ENCODE measurements at places on chromosomes 7 and 10.

GRCh38 chr7:112453505-112454171, 3.4 kb downstream of the IFRD1 start:
- DNase-seq, result peak; percentile 13
- peaks cover 32% of the 10 kb centered on the region for H3K36me3 ChIP-seq
- peaks cover 37% of the 10 kb centered on the region for H3K4me1 ChIP-seq
- H3K27ac ChIP-seq, result peak overlapping the region; percentile 45
- H3K4me3 ChIP-seq, result no peak overlapping the region

DNA sequence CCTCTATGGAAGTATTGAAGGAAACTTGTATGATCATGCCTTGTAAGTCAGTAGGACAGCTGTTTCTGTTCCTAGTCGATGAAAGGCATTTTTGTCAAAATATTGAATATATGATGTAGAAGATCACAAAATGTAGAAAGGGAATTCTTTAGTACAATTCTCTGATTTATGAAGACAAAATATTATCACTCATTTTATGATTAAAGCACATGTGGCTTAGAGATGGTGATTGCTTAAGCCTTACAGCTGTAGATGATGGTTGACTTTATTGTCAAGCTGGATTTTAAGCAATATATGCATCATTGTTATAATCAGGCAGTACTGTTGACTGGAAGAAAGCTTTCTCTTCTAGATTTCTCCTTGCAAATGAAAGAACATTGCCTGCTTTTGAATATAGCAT, 26.4 kb downstream of the MXI1 start:
- no peak for DNase-seq
- H3K36me3 ChIP-seq, result no peaks in the 10 kb centered on the region
- no peaks in the 10 kb centered on the region for H3K27me3 ChIP-seq
- H3K4me3 ChIP-seq, result no peak overlapping the region
- peaks cover 3% of the 10 kb centered on the region for H3K4me1 ChIP-seq
- no peak overlapping the region for H3K27ac ChIP-seq

- no peaks in the 10 kb centered on the region for H3K27me3 ChIP-seq
- DNase-seq, result no peak
- H3K36me3 ChIP-seq, result no peaks in the 10 kb centered on the region
- no peak overlapping the region for H3K4me3 ChIP-seq
Measured at GRCh38 chr10:1626410-1626809, 110.9 kb downstream of the ADARB2 start.

DNA sequence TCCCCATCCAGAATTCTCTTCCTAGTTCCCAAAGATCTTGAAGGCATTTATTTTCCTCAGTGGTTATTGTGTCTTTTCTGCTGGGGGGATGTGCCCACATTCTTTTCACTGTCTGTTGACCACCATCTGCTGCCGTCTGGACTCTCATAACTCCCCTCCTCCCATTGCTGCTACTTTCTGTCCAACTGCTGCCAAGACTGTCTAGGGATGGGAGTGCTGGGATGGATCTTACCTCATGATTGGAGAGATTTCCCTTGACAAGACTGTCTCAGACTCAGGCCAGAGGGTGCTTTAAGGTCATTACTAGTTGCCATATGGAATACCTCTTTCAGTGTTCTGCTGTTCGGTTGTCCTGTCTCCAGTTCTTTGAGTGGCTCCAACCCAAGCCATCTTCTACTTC, 141.6 kb downstream of the C1GALT1 start:
- H3K36me3 ChIP-seq, result no peaks in the 10 kb centered on the region
- H3K4me1 ChIP-seq, result no peaks in the 10 kb centered on the region
- H3K4me3 ChIP-seq, result no peak overlapping the region
- no peak for DNase-seq

GRCh38 chr7:146119002-146119401, 2.4 kb downstream of the CNTNAP2 start:
- H3K27ac ChIP-seq, result no peak overlapping the region
- peaks cover 9% of the 10 kb centered on the region for H3K4me1 ChIP-seq
- H3K27me3 ChIP-seq, result peaks cover 22% of the 10 kb centered on the region
- no peak overlapping the region for H3K4me3 ChIP-seq
- no peaks in the 10 kb centered on the region for H3K36me3 ChIP-seq

DNA sequence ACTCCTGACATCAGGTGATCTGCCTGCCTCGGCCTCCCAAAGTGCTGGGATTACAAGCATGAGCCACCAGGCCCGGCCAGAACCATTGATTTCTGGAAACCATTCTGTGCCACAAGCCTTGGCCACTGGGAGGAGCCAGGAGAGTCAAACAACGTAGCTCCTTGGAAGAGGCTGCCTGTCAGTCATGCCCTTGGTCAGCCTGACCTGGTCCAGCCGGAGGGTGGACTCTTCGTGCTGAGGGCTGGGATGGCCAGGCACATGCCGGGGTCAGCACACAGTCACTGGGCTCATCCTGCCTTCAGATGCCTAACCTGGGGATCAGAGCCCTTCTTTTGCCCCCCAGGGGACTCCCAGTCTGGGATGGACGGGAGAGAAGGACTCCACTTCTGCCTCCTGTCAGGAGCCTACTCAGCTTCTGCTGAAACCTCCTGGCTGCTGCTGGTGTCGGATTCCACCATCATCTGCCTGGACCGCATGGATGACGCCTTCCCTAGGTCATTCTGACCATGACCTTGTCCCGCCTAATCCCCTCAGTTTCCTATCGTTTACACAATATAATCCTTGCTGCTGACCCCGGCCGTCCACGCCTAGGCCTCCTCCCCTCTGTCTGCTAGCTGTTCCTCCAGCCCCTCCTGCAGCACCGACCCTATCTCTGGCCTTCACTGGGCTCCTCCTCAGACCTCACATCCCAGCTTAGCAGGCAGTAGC, 30.4 kb downstream of the TMEM270 start:
- H3K27ac ChIP-seq, result no peak overlapping the region
- H3K4me1 ChIP-seq, result peaks cover 5% of the 10 kb centered on the region
- DNase-seq, result no peak
- H3K36me3 ChIP-seq, result no peaks in the 10 kb centered on the region
- no peak overlapping the region for H3K4me3 ChIP-seq

GRCh38 chr7:70699271-70699670, 432.7 kb upstream of the GALNT17 start:
- H3K27ac ChIP-seq, result no peak overlapping the region
- DNase-seq, result no peak
- H3K36me3 ChIP-seq, result no peaks in the 10 kb centered on the region
- no peaks in the 10 kb centered on the region for H3K27me3 ChIP-seq
- no peak overlapping the region for H3K4me3 ChIP-seq

GRCh38 chr10:104247513-104248146, 7.1 kb upstream of the GSTO1 start:
- no peak overlapping the region for H3K27ac ChIP-seq
- H3K4me3 ChIP-seq, result no peak overlapping the region
- no peaks in the 10 kb centered on the region for H3K36me3 ChIP-seq
- H3K27me3 ChIP-seq, result no peaks in the 10 kb centered on the region

GRCh38 chr10:47348138-47348651, at the start of gene RBP3:
Gene RBP3 (plus strand): TSS chr10:47348363. CDS start chr10:47348485, 122 bp downstream.
- H3K4me3 ChIP-seq, result no peak within 1 kb of the TSS
- no peaks in the 10 kb centered on the region for H3K4me1 ChIP-seq
- H3K36me3 ChIP-seq, result no peaks in the 10 kb centered on the region
- H3K27ac ChIP-seq, result no peak within 1 kb of the TSS

DNA sequence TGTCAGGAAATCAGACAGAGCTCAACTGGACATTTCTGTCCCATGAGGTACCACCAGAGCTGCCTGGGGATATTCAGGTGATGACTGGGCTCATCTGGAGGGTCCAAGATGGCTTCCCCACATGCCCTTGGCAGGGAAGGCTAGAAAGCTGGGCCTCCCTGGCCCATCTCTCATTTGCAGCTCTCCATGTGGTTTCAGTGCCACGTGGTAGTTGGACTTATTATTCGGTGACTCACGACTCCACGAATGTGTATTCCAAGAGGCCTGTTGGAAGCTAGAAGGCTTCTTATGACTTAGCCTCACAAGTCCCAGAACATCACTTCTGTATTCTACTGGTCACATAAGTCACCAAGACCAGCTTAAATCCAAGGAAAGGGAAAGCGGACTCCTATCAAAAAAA, 22.8 kb downstream of the NSMCE4A start:
- no peaks in the 10 kb centered on the region for H3K27me3 ChIP-seq
- DNase-seq, result no peak
- no peak overlapping the region for H3K27ac ChIP-seq
- no peaks in the 10 kb centered on the region for H3K36me3 ChIP-seq
- H3K4me1 ChIP-seq, result no peaks in the 10 kb centered on the region
- H3K4me3 ChIP-seq, result no peak overlapping the region

- no peaks in the 10 kb centered on the region for H3K27me3 ChIP-seq
- no peak overlapping the region for H3K4me3 ChIP-seq
- no peak overlapping the region for H3K27ac ChIP-seq
- H3K4me1 ChIP-seq, result no peaks in the 10 kb centered on the region
Measured at GRCh38 chr10:14153570-14154055, 177.1 kb downstream of the FRMD4A start.

DNA sequence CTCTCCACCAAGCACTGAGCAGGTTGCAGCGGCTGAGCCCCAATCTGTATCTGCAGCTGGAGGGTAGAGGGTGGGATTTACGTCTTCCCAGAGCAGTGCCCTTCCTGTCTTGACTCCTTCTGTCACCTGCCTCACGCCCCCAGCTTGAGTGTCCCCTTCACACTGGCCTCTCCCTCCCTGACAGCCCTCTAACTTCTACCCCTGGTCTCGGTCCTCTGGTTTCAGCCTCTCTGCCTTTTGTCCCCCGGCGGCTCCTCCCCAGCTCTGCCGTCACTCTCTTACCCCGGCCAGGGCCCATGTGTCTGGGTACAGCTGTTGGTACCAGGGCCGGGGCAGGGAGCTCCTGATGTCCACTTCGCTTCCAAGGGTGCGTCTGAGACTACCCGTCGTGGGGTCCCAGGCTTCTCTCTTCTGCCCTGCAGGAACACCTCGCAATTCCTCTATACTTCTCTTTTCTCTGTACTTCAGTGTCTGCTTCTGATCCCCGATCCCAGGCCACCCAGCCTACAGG, 654 bp downstream of the MUC3A start:
- no peak overlapping the region for H3K27ac ChIP-seq
- H3K36me3 ChIP-seq, result no peaks in the 10 kb centered on the region
- H3K27me3 ChIP-seq, result peaks cover 23% of the 10 kb centered on the region
- H3K4me1 ChIP-seq, result no peaks in the 10 kb centered on the region
- no peak for DNase-seq
- no peak overlapping the region for H3K4me3 ChIP-seq

DNA sequence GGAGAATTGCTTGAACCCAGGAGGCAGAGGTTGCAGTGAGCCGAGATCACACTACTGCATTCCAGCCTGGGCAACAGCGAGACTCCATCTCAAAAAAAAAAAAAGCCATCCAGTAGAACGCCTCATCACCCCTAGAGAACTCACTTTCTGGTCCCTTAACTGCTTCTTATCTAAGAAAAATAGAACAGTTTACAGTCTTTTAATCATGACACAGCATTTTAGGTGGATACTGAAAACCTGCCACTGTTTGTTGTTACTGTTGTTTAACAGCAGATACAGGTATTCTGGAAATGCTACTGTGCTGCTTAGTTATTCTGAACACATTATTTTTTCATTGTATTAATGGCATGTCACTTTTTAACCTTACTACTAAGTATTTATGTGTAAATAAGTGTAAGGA, 624.3 kb upstream of the GHITM start:
- no peak overlapping the region for H3K27ac ChIP-seq
- no peaks in the 10 kb centered on the region for H3K27me3 ChIP-seq
- H3K36me3 ChIP-seq, result no peaks in the 10 kb centered on the region
- no peaks in the 10 kb centered on the region for H3K4me1 ChIP-seq

GRCh38 chr7:55099066-55099820, 80.4 kb downstream of the EGFR start:
- H3K4me3 ChIP-seq, result no peak overlapping the region
- peaks cover 41% of the 10 kb centered on the region for H3K4me1 ChIP-seq
- H3K27ac ChIP-seq, result peak overlapping the region; percentile 50
- H3K27me3 ChIP-seq, result no peaks in the 10 kb centered on the region

GRCh38 chr7:24572393-24572996, 757 bp upstream of the PALS2 start:
- H3K4me1 ChIP-seq, result no peaks in the 10 kb centered on the region
- H3K4me3 ChIP-seq, result peak overlapping the region; percentile 96
- H3K27ac ChIP-seq, result no peak overlapping the region
- H3K36me3 ChIP-seq, result no peaks in the 10 kb centered on the region
- peak; percentile 70 for DNase-seq

DNA sequence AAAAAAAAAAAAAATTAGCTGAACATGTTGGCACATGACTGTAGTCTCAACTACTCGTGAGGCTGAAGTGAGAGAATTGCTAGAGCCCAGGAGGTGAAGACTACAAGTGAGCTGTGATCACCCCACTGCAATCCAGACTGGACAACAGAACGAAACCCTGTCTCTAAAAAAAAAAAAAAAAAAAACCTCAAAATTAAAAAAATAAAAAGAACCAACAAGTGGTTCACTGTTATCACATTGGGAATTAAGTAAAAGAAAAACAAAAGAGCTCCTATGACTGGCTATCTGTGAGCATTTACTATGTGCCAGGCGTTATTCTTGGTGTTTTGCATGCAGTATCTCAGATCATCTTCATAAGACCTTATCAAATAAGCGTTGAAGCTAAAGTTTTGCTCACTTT, 66.0 kb downstream of the ANLN start:
- H3K27ac ChIP-seq, result no peak overlapping the region
- no peaks in the 10 kb centered on the region for H3K4me1 ChIP-seq
- H3K27me3 ChIP-seq, result no peaks in the 10 kb centered on the region
- H3K36me3 ChIP-seq, result no peaks in the 10 kb centered on the region
- DNase-seq, result no peak

GRCh38 chr7:51949726-51950644, 633.4 kb upstream of the COBL start:
- H3K27ac ChIP-seq, result no peak overlapping the region
- H3K27me3 ChIP-seq, result no peaks in the 10 kb centered on the region
- H3K4me1 ChIP-seq, result no peaks in the 10 kb centered on the region
